ENCODE measurements at places on chromosomes 6 and 20.
A peak's percentile ranks its signal among the peaks of the same experiment; 100 is the strongest.

DNA sequence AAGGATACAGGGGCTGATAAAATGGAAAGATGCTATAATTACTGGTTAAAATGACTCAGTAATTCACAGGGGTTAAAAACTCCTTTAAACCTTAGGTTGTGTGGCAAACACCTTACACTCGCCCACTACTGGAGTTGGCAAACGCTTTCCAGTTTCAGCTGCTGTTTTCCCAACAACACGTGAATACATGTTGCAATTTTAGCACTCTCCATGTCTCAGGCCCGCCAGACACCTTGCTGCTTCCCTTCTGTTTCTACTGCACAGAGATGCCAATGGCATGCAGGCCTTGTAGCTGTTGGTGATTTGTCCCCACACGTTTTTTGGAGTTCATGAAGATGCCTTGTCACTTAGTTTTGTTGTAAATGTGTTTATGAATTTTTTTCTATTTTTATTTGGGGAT, 5.3 kb upstream of the TTPAL start:
- H3K27ac ChIP-seq, result no peak overlapping the region
- no peaks in the 10 kb centered on the region for H3K27me3 ChIP-seq
- no peaks in the 10 kb centered on the region for H3K4me1 ChIP-seq
- H3K4me3 ChIP-seq, result no peak overlapping the region

GRCh38 chr20:8132484-8133309, 631 bp downstream of the PLCB1 start:
- DNase-seq, result peak; percentile 27
- no peaks in the 10 kb centered on the region for H3K36me3 ChIP-seq
- peaks cover 12% of the 10 kb centered on the region for H3K4me1 ChIP-seq
- H3K27me3 ChIP-seq, result peaks cover 10% of the 10 kb centered on the region

- no peaks in the 10 kb centered on the region for H3K36me3 ChIP-seq
- H3K4me3 ChIP-seq, result no peak overlapping the region
- DNase-seq, result no peak
- H3K27ac ChIP-seq, result no peak overlapping the region
- no peaks in the 10 kb centered on the region for H3K4me1 ChIP-seq
- H3K27me3 ChIP-seq, result no peaks in the 10 kb centered on the region
These were observed 122.2 kb upstream of the MYLIP start for GRCh38 chr6:16006681-16007080.

GRCh38 chr6:101689156-101689555, 295.6 kb downstream of the GRIK2 start:
- no peak for DNase-seq
- H3K27ac ChIP-seq, result no peak overlapping the region
- H3K27me3 ChIP-seq, result no peaks in the 10 kb centered on the region
- H3K4me1 ChIP-seq, result no peaks in the 10 kb centered on the region

GRCh38 chr6:7136859-7137334, 29.1 kb downstream of the RREB1 start:
- peak overlapping the region; percentile 54 for H3K27ac ChIP-seq
- no peak for DNase-seq
- H3K4me3 ChIP-seq, result no peak overlapping the region
- no peaks in the 10 kb centered on the region for H3K36me3 ChIP-seq
- H3K4me1 ChIP-seq, result no peaks in the 10 kb centered on the region

- peaks cover 4% of the 10 kb centered on the region for H3K4me1 ChIP-seq
- no peaks in the 10 kb centered on the region for H3K27me3 ChIP-seq
- no peak overlapping the region for H3K27ac ChIP-seq
- no peak overlapping the region for H3K4me3 ChIP-seq
- no peak for DNase-seq
These were observed 272.3 kb downstream of the TENT5A start for GRCh38 chr6:81480139-81480538.

GRCh38 chr6:111813237-111813636, 60.0 kb downstream of the FYN start:
- H3K36me3 ChIP-seq, result no peaks in the 10 kb centered on the region
- H3K4me3 ChIP-seq, result no peak overlapping the region
- no peaks in the 10 kb centered on the region for H3K4me1 ChIP-seq
- no peaks in the 10 kb centered on the region for H3K27me3 ChIP-seq
- no peak overlapping the region for H3K27ac ChIP-seq

DNA sequence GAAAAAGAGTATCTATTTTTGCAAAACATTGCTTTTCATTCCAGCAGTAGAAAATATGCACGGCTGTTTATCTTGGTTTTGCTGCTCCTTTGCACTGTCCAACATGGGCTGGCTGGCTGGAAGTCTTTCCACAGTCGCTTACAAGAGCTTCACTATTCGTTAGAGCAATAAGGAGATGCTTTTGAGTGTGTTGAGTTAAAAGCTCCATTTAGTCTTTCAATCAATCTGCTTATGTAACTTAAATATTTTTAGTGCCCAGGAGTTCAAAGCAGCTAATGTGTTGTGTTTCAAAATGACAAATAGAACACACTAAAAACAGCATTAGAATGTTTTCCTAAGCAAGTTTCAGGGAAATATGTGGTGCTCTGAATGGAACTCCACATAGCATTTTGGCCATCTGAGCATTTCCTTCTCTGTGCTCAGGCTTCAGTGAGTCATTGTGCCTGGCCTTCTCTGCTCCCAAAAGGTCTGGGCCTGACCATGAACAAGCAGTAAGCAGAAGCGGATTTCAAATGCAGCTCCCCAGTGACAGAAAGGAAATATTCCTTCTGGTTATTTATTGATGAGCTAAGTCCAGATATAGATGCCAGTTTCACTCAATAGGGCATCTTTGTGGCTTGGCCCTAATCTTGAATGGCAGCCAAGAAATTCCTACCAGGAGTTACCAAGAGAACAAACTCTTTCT, 580.3 kb downstream of the TENT5A start:
- H3K36me3 ChIP-seq, result no peaks in the 10 kb centered on the region
- no peaks in the 10 kb centered on the region for H3K27me3 ChIP-seq
- H3K4me3 ChIP-seq, result no peak overlapping the region

DNA sequence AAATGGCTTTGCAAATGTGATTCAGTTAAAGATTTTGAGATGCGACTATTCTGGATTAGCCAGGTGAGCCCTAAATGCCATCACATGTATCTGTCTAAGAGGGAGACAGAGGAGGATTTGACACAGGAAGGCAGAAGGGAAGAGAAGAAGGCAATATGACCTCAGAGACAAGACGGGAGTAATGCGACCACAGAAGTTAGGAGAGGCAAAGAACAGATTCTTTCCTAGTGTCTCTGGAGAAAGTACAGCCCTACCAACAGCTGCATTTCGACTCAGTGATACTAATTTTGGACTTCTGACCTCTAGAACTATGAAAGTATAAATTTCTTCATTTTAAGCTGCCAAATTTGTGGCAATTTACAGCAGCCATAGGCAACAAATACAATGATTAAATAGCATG, 24.2 kb upstream of the TPD52L1 start:
- H3K36me3 ChIP-seq, result no peaks in the 10 kb centered on the region
- no peaks in the 10 kb centered on the region for H3K4me1 ChIP-seq
- no peak overlapping the region for H3K4me3 ChIP-seq
- no peak for DNase-seq
- no peaks in the 10 kb centered on the region for H3K27me3 ChIP-seq
- H3K27ac ChIP-seq, result no peak overlapping the region

DNA sequence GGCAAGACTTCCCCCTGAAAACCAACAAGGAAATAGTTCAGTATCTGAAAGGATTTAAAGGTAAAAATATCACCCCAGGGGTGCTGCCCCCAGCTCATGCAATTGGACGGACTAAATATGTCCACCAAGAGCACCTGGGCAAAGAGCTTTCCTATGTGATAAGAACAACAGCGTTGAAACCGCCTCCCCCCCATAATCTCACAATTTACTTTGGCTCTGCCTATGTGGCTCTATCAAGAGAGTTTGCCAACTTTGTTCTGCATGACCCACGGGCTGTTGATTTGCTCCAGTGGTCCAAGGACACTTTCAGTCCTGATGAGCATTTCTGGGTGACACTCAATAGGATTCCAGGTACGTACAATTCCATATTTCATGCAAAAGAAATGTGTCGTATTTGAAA, 35.8 kb downstream of the GCNT2 start:
- H3K27ac ChIP-seq, result no peak overlapping the region
- H3K4me3 ChIP-seq, result no peak overlapping the region
- DNase-seq, result no peak
- H3K4me1 ChIP-seq, result no peaks in the 10 kb centered on the region

GRCh38 chr6:53934023-53934422, 139.2 kb downstream of the LRRC1 start:
- H3K27ac ChIP-seq, result no peak overlapping the region
- H3K36me3 ChIP-seq, result peaks cover 5% of the 10 kb centered on the region
- H3K27me3 ChIP-seq, result no peaks in the 10 kb centered on the region
- no peak for DNase-seq
- H3K4me1 ChIP-seq, result no peaks in the 10 kb centered on the region

- no peak overlapping the region for H3K4me3 ChIP-seq
- no peaks in the 10 kb centered on the region for H3K36me3 ChIP-seq
- H3K27me3 ChIP-seq, result no peaks in the 10 kb centered on the region
- H3K27ac ChIP-seq, result no peak overlapping the region
These were observed 102.0 kb downstream of the ADGRB3 start for GRCh38 chr6:68737061-68737460.

GRCh38 chr20:57596998-57597939, 23.0 kb downstream of the ZBP1 start:
- no peaks in the 10 kb centered on the region for H3K36me3 ChIP-seq
- no peak overlapping the region for H3K27ac ChIP-seq
- peaks cover 22% of the 10 kb centered on the region for H3K4me1 ChIP-seq

- no peaks in the 10 kb centered on the region for H3K27me3 ChIP-seq
- DNase-seq, result no peak
- H3K4me1 ChIP-seq, result no peaks in the 10 kb centered on the region
- H3K4me3 ChIP-seq, result peak overlapping the region; percentile 49
- H3K36me3 ChIP-seq, result no peaks in the 10 kb centered on the region
- peak overlapping the region; percentile 75 for H3K27ac ChIP-seq
These were observed 16.7 kb downstream of the HMGN4 start for GRCh38 chr6:26554697-26555504.

DNA sequence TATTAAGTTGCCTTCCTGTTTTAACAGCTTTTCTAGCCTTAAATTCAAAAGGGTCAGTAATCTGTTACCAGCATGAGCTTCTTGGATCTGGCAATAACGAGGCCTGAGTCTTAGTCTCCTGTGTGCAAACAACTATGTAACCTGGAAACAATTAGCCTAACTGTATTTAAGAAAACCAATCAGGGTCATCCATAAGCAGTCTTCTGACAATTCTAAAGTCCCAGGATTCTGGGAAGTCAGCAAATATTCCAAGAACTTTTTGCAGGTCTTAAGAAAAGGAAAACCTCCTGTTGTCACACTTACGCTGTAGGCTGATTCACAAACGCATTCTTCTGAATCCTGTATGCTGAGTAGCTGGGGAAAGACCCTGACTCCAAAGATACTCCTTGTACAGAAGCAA, 90.4 kb downstream of the COL12A1 start:
- H3K4me1 ChIP-seq, result peaks cover 15% of the 10 kb centered on the region
- peak overlapping the region; percentile 46 for H3K27ac ChIP-seq
- no peaks in the 10 kb centered on the region for H3K27me3 ChIP-seq
- H3K4me3 ChIP-seq, result peak overlapping the region; percentile 3

GRCh38 chr6:73927421-73927820, 231.4 kb downstream of the CD109 start:
- H3K27me3 ChIP-seq, result no peaks in the 10 kb centered on the region
- no peaks in the 10 kb centered on the region for H3K4me1 ChIP-seq
- no peaks in the 10 kb centered on the region for H3K36me3 ChIP-seq

- H3K27me3 ChIP-seq, result no peaks in the 10 kb centered on the region
- H3K4me3 ChIP-seq, result no peak overlapping the region
- H3K4me1 ChIP-seq, result no peaks in the 10 kb centered on the region
- H3K27ac ChIP-seq, result no peak overlapping the region
- H3K36me3 ChIP-seq, result no peaks in the 10 kb centered on the region
These were observed 12.0 kb downstream of the PGK2 start for GRCh38 chr6:49775043-49775442.

DNA sequence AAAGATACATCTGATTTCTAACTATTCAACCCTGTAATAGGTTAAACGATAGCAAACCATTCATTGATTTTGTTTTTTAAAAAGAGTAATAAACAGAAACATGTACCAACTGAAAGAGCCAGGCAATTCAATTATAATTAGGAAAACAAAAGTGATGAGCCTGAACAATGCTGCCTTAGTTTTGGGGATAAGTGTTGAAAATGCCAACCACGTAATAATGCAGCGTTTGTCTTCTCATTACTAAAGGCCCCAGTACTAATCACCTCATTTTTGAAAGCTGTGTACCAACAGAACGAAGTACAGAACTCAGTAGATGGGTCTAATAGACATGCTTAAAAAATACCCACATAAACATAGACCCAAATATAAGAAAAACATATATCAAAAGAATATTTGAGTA, 663.6 kb upstream of the CHD6 start:
- no peak overlapping the region for H3K4me3 ChIP-seq
- H3K4me1 ChIP-seq, result no peaks in the 10 kb centered on the region
- no peaks in the 10 kb centered on the region for H3K36me3 ChIP-seq
- H3K27me3 ChIP-seq, result no peaks in the 10 kb centered on the region

DNA sequence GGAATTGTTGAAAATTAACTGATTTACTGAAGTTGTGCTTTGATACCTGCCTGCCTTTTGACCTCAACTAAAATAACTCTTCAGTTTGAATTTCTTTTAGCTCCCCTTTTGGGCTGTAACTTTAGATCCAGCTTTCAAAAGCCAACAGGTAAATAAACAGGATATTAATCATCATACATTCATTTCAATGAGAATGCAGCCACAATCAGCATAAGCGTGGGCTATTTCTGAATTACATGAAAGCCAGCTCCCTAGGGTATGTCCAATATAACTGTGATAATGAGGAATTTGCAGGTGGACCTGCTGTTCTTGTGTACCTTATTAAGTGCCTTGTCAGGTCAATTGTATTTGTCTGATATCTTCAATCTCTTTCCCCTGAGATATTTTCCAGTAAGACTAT, 830.6 kb downstream of the KIF16B start:
- H3K36me3 ChIP-seq, result no peaks in the 10 kb centered on the region
- no peaks in the 10 kb centered on the region for H3K4me1 ChIP-seq

- H3K4me1 ChIP-seq, result peaks cover 20% of the 10 kb centered on the region
- no peak for DNase-seq
- no peak overlapping the region for H3K4me3 ChIP-seq
- H3K27me3 ChIP-seq, result no peaks in the 10 kb centered on the region
- H3K27ac ChIP-seq, result no peak overlapping the region
These were observed 5.1 kb downstream of the IGF2R start for GRCh38 chr6:159973951-159974350.

All from tibial artery (tissue), 4 donors.